Subcutaneous adipose tissue (tissue), 4 donors: ENCODE measurements at places on chromosomes 13 and 19. TPM values are rescaled to one million over a fixed set of nuclear protein-coding genes. Genes with fewer than 3 reads are reported as not detected.

Gene GRIK5
- total RNA-seq = not detected

Gene CGB8
- total RNA-seq = not detected

Gene IGFL3
- not detected for total RNA-seq

Gene CEACAM16
- total RNA-seq = not detected

Gene MAMSTR
- total RNA-seq = not detected

Gene RETN
- 1.5 TPM for total RNA-seq

Gene ARHGAP33
- total RNA-seq = 0.33 TPM

Gene CYP2A6
- total RNA-seq = 1.3 TPM
